ENCODE measurements at places on chromosomes 4 and X. TPM values are rescaled to one million over a fixed set of nuclear protein-coding genes. Genes with fewer than 3 reads are reported as not detected.
A peak's percentile ranks its signal among the peaks of the same experiment; 100 is the strongest.

DNA sequence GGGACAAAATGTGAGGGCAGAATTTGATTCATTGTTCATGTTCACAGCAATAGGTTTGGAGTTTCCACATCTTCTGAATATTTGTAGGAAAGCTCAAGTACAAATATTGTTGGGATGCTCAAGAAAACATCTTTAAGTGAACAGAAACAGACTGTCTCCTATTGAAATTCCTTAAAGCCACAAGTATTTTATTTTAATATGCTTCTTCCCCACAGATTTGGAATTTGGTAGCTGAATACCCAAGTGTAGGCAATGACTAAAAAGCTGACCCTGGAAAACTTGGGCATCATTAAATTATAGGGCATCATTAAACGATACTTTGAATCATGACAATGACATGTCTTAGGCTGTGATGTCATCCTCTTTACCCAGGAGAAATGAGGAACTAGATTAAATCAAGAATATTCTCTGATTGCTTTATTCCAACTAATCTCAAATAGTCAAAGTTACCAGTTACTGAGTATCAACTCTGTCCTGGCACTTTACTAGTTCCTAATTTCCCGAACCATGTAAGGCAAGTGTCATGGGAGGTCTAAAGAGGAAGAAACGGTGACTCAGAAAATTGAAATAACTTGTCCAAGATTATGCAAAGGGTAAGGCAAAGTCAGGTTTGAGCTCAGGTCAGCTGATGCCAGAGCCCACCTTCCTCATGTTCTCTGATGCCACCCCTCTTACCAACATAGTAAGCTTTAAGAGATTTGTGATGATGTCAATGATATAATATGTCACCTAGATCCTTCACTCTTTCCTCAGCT is 223.1 kb upstream of the LEF1 start:
- no peak for DNase-seq

The GUCY1A1 gene
- 207 TPM for total RNA-seq

GRCh38 chr4:25144870-25145481 is 15.3 kb downstream of the SEPSECS start:
- no peak for DNase-seq

The POLN gene
- 8.6 TPM for total RNA-seq

The F8A3 gene
- total RNA-seq, result 1.2 TPM

- no peak for DNase-seq
Measured at GRCh38 chr4:2858451-2859217, 15.0 kb downstream of the ADD1 start.

DNA sequence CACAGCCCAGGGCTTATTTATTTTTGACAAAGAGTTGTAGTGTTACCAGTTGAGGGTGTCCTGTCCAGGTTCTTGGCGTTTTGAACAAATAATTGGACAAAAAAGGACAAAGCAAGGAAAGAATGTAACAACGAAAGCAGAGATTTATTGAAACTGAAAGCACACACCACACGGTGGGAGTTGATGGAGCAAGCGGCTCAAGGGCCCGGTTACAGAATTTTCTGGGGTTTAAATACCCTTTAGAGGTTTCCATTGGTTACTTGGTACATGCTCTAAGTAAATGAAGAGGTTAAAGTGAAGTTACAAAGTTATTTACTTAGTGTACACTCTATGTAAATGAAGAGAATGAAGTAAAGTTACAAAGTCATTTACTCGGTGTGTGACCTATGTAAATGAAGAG is 27.8 kb upstream of the OPHN1 start:
- DNase-seq, result no peak

The HERC5 gene
- 2.4 TPM for total RNA-seq

GRCh38 chrX:107704587-107704986 is 71.0 kb downstream of the TSC22D3 start:
- no peak for DNase-seq

GRCh38 chr4:189124149-189124758 is 816.4 kb upstream of the FRG1 start:
- DNase-seq, result peak; percentile 31

GRCh38 chr4:95180531-95181242 is 368.1 kb downstream of the UNC5C start:
- DNase-seq, result no peak

The USP26 gene
- total RNA-seq, result not detected

DNA sequence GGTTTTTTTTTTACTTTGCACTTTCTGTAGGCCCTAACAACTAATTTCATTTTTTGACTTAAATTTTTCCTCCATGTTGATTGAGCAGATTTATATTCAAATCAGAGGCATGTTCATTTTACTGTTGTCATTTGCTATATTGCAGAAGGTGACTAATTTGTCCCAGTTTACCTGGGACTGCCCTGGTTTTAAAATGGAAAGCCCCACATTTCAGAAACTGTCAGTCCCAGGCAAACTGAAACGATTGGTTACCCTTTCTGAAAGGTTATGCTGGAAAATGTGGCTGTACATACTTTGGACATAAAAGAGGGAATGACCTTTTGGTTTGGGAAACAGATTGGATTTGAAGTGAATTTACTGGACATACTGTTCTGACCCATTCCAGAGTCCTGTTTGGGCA is 160.0 kb downstream of the SPCS3 start:
- no peak for DNase-seq

DNA sequence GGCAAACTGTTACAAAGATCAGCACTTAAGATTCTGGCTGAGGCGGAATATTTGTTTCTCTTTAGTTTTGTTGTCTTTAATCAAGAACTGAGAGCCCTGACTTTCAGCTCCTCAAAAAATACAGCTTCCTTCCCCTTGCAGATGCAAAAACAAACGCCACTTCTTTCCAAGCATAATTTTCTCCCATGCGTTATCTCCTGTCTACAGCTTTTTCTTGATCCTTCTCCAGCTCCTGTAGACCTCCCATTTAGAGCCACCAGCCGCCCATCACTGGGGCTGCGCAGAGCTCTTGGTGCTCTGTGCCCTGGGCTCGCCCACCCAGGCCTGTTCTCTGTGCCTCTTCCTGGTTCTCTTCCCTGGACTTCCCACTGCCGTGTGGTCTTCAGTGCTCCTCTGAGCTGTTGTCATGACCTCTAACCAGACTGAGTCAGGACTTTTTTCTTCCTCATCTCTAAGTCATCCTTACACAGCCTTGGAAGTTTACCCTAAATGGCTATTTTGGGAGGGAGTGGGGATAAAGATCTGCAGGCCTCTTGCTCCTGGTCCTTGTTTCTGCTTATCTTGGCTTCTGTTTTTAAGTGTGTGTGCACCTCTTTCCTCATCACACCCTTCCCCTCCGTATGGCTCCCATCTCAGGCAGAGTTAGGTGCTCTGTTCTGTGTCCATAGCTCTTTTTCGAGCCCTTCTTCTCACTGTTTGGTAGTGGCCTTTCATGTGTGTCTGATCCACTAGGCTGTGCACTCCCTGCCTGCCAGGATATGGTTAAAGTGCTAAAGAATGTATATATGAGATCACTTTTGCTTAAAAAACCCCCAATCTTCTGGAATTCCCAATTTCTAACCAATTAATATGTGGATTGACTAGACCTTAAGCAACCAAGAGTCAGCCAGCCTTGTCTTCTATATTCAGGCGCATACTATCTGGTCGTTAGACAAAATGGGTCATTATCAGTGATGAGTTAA is 122.5 kb downstream of the PTTG2 start:
- DNase-seq, result no peak
